Naive B cell (primary cell): ENCODE measurements at places on chromosomes 1 and 21. TPM values are rescaled to one million over a fixed set of nuclear protein-coding genes. Genes with fewer than 3 reads are reported as not detected.

GRCh38 chr1:45815667-45816458 is 12.5 kb downstream of the MAST2 start:
- DNase-seq: no peak

DNA sequence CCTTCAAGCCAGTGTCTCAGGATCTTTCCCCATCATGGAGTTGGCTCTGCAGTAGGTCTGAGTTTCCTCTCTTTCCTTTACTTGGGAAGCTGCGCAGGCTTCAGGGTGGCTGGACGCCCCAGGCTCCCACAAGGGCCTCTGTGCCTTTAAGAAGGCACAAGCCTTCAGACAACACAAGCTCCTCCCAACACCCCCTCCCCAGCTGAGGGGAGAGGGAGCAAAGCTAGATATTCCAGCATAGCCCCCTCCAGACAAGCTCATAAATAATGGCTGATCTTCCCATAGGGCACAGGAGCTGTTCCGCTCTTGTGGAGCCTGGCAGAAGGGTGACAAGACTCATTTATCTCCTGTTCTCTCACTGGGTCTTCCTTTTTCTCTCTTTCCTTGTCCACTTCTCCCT is 27.9 kb upstream of the ATP2B4 start:
- DNase-seq: no peak

- DNase-seq: peak; percentile 69
Measured at GRCh38 chr1:31760471-31761470, 3.4 kb downstream of the ADGRB2 start.

- no peak for DNase-seq
Measured at GRCh38 chr1:109539676-109540075, at the start of gene GPR61. GPR61 (plus strand) TSS chr1:109539872; CDS start chr1:109543023, 3,151 bp downstream.

DNA sequence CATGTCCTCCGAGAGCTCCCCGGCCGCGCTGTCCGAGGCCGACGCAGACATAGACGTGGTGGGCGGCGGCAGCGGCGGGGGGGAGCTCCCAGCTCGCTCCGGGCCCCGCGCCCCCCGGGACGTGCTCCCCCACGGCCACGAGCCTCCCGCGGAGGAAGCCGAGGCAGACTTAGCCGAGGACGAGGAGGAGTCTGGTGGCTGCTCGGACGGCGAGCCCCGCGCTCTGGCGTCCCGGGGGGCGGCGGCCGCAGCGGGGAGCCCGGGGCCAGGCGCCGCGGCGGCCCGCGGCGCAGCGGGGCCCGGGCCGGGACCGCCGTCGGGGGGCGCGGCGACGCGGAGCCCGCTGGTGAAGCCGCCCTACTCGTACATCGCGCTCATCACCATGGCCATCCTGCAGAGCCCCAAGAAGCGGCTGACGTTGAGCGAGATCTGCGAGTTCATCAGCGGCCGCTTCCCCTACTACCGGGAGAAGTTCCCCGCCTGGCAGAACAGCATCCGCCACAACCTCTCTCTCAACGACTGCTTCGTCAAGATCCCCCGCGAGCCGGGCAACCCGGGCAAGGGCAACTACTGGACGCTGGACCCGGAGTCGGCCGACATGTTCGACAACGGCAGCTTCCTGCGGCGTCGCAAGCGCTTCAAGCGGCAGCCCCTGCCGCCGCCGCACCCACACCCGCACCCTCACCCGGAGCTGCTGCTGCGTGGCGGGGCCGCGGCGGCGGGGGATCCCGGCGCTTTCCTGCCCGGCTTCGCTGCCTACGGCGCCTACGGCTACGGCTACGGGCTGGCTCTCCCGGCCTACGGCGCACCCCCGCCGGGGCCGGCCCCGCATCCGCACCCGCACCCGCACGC is 547 bp downstream of the FOXD2 start:
- DNase-seq: no peak

GRCh38 chr1:241408170-241408569 is 51.2 kb upstream of the RGS7 start:
- peak; percentile 9 for DNase-seq

GRCh38 chr21:35952651-35953340 is 107.5 kb downstream of the SETD4 start:
- DNase-seq: no peak

DNA sequence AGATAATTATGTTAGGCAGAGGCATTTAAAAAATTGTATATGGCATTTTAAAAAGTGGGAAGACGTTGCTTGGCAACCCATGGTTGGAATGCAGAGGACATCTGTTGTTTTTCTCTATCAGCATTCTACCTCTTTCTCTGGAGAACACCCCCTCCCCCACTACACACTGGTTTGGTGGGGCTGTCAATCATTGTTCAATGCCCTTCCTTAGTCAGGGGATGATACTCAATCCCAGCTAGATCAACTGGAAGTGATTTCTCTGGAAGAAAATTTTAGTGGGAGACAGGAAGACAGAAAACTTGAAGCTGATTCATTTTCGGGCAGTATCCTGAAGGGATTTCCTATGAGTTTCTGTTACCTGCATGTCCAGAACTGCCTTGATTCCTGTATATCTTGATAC is 35.7 kb upstream of the CAP1 start:
- DNase-seq: no peak

- peak; percentile 14 for DNase-seq
Measured at GRCh38 chr21:38219049-38219628, 37.7 kb upstream of the KCNJ15 start.

GRCh38 chr1:29845910-29846309 is 609.6 kb downstream of the PTPRU start:
- no peak for DNase-seq

- DNase-seq: peak; percentile 5
Measured at GRCh38 chr1:196148367-196148970, 459.8 kb downstream of the KCNT2 start.

GRCh38 chr1:23667411-23667810 is 24.2 kb upstream of the RPL11 start:
- no peak for DNase-seq

DNA sequence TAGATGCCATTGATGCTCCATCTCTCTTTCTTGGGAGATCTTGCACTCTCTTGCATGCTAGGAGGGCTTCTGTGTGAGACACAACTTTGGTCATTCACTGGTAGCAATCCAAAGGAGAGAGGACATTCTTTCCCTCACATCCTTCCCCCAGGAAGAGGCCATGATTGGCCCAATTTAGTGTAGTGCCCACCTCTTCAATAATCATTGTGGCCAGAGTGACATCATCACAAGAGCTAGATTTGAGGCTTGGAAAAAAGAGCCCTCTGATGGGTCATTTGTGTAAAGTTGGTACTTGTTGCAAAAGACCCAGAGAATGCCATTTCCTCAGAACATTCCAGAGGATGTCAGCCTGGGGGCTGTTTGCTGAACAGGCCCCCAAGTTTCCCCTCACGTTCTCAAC is 30.2 kb downstream of the S100A6 start:
- no peak for DNase-seq

DNA sequence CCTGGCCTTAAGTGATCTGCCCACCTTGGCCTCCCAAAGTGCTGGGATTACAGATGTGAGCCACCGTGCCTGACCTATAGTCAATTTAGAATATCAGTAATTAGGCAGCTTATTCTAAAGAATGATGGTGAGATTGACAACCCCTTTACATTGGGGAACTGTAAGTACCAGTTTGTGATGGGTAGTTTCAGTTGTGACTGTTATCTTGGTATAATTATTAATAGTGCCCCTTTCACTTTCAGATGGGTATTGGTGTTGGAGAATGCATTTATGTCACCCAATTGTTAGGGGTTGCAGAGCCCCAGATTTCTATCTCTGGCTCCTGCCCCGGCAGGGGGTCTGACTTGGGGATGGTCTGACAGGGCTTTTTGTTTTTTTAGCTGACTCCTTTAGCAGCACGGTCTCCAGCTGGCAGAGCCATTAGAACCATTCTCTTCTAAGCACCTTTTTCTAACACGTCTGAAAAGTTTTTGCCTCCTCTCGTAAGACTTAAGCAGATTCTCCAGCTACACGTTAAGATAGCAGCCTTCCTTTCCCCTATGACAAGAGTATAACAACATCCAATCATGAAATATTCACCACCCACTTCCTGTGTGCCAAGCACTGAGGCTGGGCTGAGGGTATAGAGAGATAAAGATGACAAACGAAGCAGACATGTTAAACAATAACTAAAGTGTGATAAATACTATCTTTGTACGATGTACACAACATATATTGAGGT is 157.8 kb downstream of the SDCCAG8 start:
- no peak for DNase-seq

DNA sequence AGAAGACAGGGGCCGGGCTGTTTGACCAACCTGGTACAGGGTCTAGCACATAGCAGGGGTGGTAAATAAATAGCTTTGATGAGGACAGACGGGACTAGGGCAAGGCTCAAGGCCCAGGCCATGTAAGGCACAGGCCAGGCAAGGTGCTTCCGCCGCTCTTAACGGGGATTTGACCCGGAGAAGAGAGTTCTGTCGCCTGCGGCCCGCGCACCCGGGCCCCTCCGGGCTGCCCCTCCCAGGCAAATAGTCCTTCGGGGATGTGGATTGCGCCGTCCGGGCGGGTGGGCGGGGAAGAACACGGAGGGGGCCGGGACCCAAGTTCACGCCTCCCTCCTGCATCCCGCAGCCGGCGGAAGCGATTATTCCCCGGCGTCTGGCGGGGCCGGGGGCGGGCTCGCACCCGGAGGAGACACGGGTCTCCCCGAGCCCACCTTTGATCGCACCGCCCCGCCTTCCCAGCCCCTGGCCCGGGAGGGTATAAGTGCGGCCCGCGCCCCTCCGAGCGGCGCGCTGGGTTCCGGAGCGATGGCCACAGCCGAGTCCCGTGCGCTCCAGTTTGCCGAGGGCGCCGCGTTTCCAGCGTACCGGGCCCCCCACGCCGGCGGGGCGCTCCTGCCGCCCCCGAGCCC is at the start of gene MIXL1:
Gene MIXL1, plus strand, starts transcription at position 508 of the 629 bp plus-strand sequence. Its CDS starts 18 bp downstream, at position 526.
- DNase-seq: no peak

- DNase-seq: no peak
Measured at GRCh38 chr21:42232176-42232825, 13.4 kb downstream of the ABCG1 start.

- no peak for DNase-seq
Measured at GRCh38 chr1:172581779-172582178, 48.8 kb downstream of the SUCO start.

DNA sequence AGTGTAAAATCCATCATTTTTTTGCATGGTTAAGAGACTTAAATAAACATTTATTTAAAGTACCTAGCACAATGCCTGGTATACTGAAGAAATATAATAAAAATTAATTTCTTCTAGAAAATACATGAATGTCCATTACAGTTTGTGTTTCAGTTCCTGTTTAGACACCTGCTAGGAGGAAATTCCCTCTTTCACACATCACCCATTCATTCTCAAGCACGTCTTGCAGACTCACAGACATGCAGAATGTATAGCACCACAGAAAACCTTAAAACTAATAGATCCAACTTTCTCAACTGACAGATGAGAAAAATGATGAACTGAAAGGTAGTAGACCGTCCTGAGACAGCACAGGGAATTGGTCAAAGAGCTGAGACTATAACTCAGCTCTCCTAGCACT is 172.2 kb upstream of the C8B start:
- DNase-seq: no peak

- DNase-seq: no peak
Measured at GRCh38 chr1:31683997-31684396, 19.8 kb downstream of the COL16A1 start.

- DNase-seq: no peak
Measured at GRCh38 chr1:31476891-31477846, 64.2 kb downstream of the SERINC2 start.

DNA sequence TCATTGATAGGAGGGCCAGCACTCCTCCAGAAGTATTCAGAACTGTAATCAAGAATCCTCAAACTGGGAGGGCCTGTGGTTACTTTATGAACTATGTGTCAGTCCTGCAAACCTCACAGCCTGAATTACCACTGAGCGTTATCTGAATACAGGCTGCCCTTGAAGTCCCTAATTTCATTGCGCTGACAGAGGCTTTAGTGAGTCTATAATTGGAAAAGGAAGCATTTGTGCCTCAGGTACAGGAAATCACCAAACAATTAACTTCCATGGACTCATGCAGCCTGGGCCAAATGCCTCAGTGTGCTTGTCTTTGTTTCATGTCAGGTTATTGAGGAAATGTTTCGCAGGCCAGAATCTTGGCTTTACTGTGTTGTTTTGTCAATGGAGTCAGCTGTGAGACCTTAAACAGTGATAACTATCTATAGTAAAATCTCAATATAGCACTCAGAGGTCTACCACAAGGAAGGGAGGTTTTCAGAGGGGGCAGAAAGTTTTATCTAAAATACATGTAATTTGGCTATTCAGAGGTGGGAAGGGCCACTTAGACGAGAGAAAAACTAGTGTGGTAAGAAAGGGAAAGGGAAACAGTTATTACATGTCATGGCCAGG is 32.9 kb upstream of the DOCK7 start:
- no peak for DNase-seq

Gene HOOK1
- 1.5 TPM for polyA plus RNA-seq

Gene ZFP69
- 6.8 TPM for polyA plus RNA-seq

Gene TTC22
- polyA plus RNA-seq: 0.41 TPM

Gene NT5C1A
- polyA plus RNA-seq: not detected

Gene TINAGL1
- polyA plus RNA-seq: not detected

Gene HENMT1
- 10.7 TPM for polyA plus RNA-seq

Gene PLA2G2D
- polyA plus RNA-seq: 3.8 TPM

Gene S100A7
- not detected for polyA plus RNA-seq
